NCI-H2081 treated with DMSO at 0.1 percent for 48 hours (cell line): ENCODE measurements at places on chromosomes 12 and 14.

DNA sequence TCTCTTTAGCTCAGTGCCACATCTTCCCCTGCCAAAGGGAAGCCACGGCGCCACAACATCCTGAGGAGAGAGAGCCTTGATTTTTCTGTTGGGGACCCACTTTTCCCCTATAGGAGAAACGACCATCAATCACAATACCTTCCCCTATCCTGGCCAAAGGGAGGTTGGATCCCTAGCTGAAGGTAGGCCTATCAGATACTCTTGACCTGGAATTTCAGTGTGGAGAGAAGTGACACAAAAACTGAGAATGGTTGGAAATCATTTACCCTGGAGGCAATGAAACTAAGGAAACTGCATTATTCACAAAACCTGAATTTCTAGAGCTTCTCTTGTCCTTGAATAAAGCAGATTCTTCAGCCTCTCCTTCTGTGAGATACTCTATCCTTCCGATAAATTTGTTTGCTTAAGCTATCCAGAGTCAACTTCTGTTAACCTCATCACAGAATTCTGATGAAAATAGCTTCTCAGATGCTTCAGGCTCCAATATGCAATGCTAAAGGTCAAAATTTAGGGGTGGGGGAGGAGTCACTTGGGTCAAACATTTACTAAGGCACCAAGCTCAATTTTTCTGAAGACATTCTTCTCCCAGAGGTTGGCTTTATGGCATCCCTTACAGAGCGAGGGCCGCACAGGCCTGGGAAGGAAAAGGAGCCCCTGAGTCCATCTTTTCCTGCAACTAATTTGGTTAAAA is 27.0 kb upstream of the DUSP6 start:
- no peak for DNase-seq

DNA sequence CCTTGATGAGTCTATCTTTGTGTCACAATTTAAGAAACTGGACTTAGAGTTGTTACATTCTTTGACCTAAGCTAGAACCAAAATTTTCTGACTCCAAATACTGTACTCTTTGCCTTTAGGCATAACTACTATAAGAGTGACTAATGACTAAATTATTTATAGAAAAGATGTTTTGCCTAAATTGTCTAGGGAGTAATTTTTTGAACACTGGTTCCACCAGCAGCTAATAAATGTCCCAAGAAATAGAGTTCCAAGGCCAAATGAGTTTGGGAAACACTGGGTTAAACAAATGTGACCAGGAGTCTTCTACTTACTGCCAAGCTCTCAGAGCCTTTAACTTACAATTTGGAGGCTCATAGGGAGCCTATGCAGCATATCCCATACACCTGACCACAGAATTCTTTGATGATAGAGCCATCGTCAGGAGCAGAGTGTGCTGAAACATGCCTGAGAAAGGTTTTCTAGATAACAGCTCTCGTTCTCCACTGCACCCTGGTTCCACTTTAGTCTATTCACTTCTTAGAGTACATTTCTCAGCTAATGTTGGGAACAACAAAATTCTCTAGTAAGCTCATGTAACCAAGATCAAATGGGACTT is 215.9 kb upstream of the HMGA2 start:
- DNase-seq, result no peak

DNA sequence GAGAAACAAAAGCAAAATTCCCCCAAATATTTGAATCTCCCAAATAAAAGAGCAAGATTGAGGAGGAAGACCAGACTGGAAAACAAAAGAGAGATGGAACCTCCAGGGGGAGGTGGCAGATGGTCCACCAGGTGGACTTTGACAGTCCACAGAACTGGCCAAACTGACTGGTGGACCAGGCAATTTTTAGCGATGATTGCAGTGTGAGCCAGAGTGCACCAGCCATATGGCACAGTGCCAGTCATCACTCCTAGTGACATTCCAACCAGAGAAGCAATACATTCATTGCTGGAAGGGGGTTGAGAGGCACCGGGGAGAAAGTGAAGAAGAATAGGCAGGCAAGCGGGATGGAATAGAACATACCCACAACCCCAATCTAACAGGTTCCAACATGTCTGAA is 182.9 kb downstream of the EXOC5 start:
- DNase-seq, result no peak

DNA sequence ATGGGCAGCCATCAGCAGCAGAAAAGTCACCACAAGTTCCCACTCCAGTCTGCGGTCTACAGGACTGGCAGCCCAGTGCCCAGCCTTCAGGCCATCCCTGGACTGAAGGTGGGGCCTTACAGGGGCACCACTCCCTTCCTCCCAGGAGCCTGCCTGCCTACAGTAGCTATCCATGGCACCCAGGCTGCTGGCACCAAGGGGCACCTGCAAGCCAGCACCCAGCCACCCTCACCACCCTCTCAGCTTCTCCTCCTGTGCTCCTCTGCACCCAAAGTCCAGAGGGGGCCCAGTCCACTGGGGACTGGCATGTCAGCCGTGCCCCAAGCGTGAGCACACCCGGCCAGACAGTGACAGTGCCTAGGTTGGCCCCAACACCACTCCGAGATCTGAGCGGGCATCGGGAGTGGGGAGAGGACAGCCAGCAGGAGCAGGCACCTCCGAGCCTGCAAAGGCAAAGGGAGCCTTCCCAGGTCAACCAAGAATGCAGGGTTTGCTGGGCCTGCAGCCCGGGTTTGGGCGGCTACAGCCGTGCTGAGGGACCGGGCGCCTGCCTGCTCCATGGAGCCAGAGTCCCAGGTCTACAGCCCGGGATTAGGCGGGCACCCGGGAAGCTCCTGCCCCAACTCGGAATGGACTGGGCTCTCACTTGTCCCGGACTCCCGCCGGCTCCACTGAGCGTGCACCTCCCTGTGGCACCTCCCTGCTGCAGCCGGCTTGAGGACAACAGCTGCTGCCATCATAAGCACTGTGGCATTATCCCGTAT is 8.1 kb upstream of the OR6C65 start:
- DNase-seq, result no peak

GRCh38 chr12:121009741-121010140 is 6.5 kb downstream of the C12orf43 start:
- no peak for DNase-seq

DNA sequence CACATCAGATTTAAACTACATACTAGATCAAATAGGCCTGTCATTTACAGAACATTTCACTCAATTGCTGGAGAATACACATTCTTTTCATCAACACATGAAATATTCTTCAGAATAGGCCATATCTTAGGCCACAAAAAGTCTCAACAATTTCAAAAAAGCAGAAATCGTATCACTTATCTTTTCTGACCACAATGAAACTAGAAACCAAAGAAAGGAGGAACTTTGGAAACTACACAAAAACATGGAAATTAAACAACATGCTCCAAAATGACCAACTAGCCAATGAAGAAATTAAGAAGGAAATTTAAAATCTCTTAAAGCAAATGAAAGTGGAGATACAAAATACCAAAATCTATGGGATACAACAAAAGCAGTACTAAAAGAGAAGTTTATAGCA is 35.1 kb downstream of the PARP11 start:
- DNase-seq, result no peak

DNA sequence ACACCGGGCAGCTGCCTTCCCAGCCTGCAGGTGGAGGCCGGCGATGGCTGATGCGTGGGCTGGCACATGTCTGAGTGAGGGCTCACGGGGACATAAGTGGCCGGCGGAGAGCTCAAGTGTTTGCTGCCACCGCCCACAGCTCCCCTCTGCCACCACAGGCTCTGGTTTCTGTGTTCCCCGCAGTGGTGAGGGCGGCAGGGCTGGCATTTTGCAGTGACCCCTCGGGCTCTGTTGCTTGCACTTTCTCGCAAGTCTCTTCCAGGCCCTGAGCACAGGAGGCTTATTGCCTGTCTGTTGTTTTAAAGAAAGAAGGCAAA is 271.0 kb upstream of the RTL1 start:
- DNase-seq, result peak; percentile 45

GRCh38 chr12:73863546-73863945 is 674.1 kb upstream of the ATXN7L3B start:
- no peak for DNase-seq

GRCh38 chr12:92272061-92272964 is 126.7 kb upstream of the BTG1 start:
- DNase-seq, result no peak

GRCh38 chr12:69833696-69834095 is 8.7 kb downstream of the MYRFL start:
- no peak for DNase-seq

- no peak for DNase-seq
Measured at GRCh38 chr12:116436561-116437249, 122.5 kb upstream of the MAP1LC3B2 start.

- DNase-seq, result no peak
Measured at GRCh38 chr14:21041676-21042433, at the start of gene RNASE7. RNASE7 (plus strand) TSS chr14:21042362; CDS start chr14:21042993, 631 bp downstream.
